ENCODE measurements at places on chromosomes 3 and 15.

- DNase-seq: no peak
Observed at GRCh38 chr3:114449271-114450007, 155.6 kb downstream of the TIGIT start.

DNA sequence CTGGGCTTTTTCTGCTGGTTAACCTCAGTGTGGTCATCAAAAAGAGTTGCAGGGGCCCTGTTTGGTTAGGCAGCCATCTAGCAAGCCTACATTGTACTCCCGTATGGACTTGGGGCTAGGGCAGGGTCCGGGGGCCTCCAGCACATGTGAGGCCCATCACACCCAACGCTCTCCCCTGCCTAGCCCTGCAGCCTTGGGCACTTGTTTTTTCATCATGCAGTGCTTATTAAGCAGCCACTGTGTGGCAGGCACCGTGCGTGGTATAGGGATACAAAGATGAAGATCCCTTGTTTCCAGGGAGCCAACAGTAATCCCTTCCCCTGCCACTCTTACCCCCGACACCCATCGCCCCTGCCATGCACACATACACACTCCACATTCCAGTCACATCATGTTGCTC lies 14.2 kb downstream of the MRAS start:
- no peak for DNase-seq

DNA sequence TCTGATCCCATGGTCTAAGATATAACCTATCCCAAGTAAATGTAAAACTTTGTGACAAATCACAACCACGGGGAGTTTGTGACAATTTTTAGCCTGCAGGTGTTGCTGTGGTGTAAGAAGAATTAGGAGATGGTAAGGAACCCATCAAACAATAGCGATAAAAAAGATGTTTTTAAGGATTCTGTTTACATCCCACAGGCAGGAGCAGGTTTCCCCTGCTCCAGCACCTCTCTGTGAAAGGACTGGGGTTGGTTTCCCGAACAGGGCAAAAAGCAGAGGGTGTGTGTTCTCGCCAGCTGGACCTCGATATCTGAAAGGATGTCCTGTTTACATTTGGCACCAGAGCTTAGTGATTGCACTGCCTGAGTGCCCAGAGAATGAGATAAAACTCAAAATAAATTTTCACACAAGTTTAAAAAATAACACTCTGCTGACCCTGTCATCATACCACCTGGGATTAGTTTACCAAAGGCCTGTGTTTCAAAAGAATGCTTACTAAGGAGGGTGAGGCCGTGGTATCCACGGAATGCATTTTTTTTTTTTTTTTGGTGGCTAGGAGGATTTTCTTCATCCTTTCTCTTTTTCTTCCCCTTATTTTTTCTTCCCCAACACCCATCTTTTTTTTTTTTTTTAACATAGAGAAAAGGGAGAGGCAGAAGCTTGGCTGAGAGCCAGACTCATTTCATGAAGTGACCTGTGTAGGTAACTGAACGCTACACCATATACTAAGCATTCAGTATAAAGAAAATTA lies 151.8 kb upstream of the DPH6 start:
- DNase-seq: no peak

DNA sequence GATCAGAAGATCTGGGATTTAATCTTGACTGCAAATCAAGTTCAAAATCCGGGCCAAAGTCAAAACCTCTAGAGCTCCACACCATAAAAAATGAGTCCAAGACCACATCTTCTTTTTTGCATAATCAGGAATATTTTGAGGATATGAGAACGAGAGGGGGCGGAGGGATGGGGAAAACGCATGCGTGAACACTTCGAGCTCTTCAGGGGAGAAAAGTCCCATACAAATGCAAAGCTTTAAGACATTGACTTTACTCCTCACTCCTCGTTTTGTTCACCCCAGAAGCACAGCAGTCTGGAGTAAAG lies 68.2 kb downstream of the SUMF1 start:
- DNase-seq: no peak

GRCh38 chr15:41825572-41826535 lies 2.0 kb upstream of the JMJD7 start:
- DNase-seq: no peak

Data from stimulated activated CD8-positive, alpha-beta memory T cell treated with anti-CD3 and anti-CD28 coated beads, Interleukin-2, amount 100 ng/mL, for 1 hour (primary cell).